ENCODE measurements at places on chromosomes 12 and 14.

- no peak for DNase-seq
Observed at GRCh38 chr12:117188961-117189724, 1.1 kb downstream of the FBXO21 start.

- no peak for DNase-seq
Observed at GRCh38 chr12:52184813-52185212, 7.0 kb downstream of the KRT80 start.

- no peak for DNase-seq
Observed at GRCh38 chr14:71403656-71404055, 496.4 kb downstream of the PCNX1 start.

DNA sequence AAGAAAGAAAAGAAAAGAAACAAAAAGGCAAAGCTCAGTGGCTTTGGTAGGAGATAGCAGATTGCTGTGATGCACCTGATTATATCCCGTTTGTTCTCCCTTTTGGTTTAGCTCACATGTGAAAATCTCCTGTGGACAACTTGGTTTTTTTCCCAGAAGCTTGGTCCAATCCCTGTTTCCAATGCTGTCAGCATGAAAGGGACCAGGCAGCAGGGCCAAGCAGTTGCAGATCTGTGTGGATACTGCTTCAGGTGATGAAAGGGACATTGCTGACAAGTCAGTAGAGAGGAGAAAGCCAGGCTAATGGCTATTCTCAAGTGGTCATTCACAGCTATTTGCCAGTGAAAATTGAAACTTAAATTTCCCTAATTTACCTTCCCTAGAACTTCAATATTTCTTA lies 18.8 kb upstream of the SLCO1A2 start:
- DNase-seq: no peak

DNA sequence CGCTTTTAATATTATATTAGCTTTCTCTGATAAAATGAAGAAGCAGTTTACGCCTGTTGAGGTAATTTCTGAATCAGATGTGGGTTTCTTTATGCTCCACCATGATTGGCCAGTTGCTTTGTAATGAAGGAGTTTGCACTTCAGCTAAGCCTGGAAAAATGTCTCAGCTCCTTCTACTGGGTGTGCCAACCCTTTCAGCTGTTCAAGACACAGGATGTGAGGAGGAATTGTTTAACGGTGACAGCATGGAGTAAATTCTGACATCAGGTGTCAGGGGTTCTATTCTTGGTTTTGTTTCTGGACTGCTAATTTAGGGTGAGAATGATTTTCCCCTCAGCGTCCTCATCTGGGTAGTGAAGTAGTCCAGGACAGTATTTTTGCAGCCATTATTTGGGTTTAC lies 43.5 kb downstream of the FLRT2 start:
- DNase-seq: no peak

GRCh38 chr12:47777741-47778558 lies 4.9 kb downstream of the SLC48A1 start:
- DNase-seq: no peak

DNA sequence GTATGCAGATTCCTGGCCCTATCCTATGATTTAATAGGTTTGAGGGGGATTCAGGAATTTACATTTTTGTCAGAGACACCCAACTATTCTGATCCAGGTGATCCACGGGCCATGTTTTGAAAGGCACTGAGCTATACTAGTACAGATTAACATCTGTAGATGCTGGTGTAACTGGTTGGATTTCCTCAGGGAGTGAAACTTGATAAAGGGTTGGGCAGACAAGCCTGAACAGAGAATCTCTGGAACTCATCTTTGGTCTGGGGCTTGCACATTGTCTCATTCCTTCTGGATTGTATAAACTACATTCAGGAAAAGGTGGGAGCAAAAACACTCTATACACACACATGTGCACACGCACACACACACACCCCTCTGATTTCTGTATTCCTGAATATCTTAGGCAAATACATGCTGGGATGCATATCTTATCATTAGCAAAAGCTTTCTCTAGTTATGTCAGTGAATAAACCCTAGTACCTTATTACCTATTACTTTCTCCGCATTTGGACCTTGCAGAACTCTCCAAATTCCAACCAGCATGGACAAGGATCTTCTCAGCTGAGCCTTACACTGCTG lies 104.6 kb downstream of the SLC38A1 start:
- no peak for DNase-seq

DNA sequence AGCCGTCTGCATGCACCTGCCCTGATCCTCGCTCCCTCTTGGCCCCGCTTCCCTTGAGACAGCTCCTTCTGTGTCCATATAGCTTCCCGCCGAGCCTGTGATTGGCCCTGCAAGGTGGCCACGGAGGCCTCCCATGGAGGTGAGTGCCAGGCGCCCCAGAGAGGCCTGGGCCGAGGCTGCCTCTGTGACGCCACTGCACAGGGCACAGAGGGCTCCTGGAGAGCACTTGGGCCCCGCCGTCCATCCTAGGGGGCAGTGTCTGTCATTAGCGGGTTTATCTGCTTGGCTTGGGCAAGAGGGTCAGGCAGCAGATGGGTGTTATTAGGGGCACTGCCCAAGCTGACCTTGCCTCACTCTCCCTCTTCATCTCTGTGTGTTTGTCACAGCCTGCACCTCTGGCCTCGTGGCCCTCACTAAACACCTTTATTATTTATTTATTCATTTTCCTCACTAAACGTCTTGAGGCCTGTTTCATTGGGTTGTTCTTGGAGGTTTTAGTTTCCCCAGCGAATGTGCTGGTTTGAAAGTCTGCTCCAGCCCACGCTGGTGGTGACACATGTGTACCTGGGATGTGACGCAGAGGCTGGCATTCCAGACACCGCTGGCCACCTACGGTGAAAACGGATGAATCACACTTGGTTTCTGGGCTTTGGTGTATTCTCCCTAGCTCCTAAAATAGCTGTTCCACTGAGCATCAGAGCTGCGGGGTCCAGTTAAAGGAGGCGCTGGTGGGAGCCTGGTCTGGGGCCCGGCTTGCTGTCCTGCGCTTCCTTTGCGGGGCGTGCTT lies 5.9 kb downstream of the ZFYVE21 start:
- DNase-seq: no peak

GRCh38 chr12:105338966-105339365 lies 8.5 kb downstream of the C12orf75 start:
- no peak for DNase-seq

GRCh38 chr14:23558346-23559009 lies 2.4 kb downstream of the THTPA start:
- DNase-seq: no peak

DNA sequence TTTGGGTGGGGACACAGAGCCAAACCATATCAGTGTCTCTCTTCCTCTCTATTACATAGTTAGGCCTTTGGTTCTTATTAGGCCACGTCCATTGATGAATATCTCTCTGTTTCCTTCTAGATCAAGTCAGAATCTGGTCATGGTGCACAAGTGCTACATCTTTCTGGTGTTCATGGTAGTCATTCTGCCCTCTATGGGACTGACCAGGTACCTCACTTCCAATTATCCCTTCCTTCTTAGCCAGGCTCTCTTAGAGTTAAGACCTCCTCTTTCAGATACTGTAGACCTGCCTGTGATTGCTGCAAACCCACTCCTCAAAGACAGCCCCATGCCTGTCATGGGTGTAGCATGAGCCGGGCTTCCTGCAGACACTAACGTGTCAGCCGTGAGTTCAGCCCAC lies 25.2 kb downstream of the NGB start:
- DNase-seq: no peak

DNA sequence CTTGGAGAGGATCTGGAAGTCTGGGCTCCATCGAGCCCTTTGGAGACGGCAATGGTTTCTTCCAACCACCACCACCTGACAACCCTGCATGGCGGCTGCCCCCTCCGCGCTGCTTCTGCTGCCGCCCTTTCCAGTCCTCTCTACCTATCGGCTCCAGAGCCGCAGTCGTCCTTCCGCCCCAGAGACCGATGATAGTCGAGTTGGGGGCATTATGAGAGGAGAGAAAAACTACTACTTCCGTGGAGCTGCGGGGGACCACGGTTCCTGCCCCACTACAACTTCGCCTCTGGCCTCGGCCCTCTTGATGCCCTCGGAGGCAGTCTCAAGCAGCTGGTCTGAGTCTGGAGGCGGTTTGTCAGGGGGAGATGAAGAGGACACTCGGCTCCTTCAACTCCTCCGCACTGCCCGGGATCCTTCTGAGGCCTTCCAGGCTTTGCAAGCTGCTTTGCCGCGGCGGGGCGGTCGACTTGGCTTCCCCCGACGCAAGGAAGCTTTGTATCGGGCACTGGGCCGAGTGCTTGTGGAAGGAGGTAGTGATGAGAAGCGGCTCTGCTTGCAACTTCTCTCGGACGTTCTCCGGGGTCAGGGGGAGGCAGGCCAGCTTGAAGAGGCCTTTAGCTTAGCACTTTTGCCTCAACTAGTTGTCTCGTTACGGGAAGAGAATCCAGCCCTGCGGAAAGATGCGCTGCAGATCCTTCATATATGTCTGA lies 499 bp downstream of the TOGARAM1 start:
- no peak for DNase-seq

DNA sequence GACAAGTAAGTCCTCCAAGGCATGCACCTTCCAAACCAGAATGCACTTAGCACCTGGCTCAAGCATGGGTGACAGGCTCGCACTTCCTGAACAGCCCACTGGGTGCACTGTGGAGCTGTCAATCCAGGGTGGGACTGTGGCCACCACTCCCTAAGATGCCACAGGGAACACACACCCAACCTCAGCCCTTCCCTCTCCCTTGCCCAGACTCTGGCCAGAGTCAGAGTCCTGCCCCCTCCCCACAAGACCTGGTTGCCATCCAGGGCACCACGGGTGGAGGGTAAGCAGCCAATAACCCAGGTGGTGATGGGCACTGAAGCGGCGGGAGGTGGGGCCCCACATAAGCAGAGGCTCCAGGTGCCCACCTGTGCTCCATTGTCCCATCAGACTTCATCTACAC lies 160.6 kb downstream of the MYRFL start:
- no peak for DNase-seq

- no peak for DNase-seq
Observed at GRCh38 chr12:52716061-52716460, 12.7 kb upstream of the KRT77 start.

GRCh38 chr14:79896009-79896408 lies 315.3 kb downstream of the DIO2 start:
- DNase-seq: no peak

- no peak for DNase-seq
Observed at GRCh38 chr12:9948606-9949296, 16.6 kb upstream of the CLEC2A start.

DNA sequence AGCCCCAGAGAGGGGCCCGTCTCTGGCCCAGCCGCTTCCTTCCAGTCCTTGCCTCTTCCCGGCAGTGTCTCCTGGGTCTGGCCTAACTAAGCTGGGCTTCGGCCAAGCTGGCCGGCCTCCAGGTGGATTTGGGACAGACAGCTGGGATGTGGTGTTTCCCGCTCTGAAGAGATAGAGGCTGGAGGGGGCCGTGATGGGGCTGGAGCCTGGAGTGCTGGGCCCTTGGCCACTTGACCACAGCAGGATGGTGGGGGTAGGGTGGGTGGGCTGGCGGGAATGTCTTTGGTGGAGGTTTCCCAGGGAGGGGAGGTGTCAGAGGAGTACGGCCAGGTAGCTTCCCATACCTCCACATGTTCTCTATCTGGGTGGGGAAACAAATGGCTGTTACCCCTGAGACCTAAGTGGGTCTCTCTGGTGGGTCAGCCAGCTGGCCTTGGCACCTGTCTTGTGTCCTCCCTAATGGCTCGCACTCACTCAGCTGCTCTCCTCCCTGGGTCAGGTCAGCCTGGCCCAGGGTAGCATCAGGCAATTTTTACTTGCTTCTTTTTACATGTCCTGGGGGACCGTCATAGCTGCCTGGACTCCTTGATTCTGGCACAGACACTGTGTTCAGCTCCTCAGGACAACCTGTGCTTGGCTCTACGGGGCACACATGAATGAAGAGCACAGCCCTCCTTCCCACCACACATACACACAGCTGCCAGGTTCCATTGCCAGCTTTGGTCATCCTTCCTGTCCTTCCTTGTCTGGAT lies 19.8 kb upstream of the PGF start:
- DNase-seq: no peak

DNA sequence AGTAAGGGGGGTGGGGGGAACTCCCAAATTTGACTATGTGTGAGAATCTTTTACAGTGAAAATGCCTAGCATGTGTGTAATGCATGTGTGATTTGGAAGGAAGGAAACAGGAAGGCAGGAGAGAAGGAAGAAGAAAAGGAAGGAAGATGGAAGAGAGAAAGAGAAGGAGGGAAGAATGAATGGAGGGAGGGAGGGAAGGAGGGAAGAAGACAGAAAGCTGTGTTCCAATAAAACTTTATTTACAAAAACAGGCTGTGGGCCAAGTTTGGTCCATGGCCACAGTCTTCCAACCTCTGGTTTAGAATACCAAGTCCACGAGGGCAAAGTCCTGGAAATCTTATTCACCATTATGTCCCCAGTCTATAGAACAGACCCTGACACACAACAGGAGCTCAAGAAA lies 278.9 kb downstream of the KSR2 start:
- no peak for DNase-seq

- no peak for DNase-seq
Observed at GRCh38 chr14:91158091-91158790, 44.4 kb downstream of the DGLUCY start.

GRCh38 chr14:83734431-83734830 lies 1795.5 kb upstream of the FLRT2 start:
- DNase-seq: no peak

- no peak for DNase-seq
Observed at GRCh38 chr12:62679608-62680007, 213.0 kb downstream of the MON2 start.

GRCh38 chr12:46944088-46944487 lies 118.3 kb upstream of the SLC38A4 start:
- DNase-seq: no peak

GRCh38 chr14:71175491-71175890 lies 268.2 kb downstream of the PCNX1 start:
- DNase-seq: no peak

DNA sequence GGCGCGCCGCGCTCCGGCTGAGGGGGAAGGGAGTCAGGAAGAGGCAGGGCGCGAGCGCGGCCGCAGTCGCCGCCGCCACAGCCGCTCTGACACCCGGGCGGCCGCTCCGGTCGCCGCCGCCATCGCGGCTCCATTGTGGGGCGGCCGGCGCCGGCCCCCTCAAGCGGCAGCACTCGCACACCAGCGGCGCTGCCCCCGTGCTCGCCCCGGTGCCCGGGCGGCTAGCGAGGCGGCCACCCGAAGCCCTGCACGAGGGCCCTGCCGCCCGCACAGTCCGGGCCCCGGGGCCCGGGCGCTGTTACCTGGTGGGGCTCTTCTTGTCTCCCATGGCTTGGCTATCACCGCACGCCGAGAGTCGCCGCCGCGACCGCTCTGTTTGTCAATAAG lies 202 bp downstream of the YAF2 start:
- DNase-seq: no peak

- no peak for DNase-seq
Observed at GRCh38 chr12:82517027-82517426, 158.7 kb downstream of the METTL25 start.

DNA sequence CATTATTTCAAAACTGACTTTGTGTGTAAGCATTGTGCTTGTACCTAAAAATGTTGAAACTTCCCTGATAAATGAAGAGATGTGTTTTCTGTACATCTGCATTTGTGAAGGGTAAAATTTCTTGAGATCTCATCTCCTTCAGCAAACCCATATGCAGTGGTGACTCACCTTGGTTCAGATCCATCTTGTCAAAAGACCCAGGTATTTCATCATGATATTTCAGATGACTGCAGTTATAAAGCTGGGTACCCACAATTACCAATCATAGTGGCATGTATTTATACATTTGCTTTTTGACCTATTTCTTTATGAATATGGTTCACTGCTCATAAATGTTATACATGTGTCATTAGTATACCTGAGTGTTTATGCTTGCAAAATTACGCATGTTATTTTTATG lies 1213.6 kb downstream of the GALC start:
- DNase-seq: no peak

GRCh38 chr14:55117803-55118441 lies 11.1 kb upstream of the LGALS3 start:
- no peak for DNase-seq

GRCh38 chr12:13326076-13326475 lies 129.6 kb downstream of the EMP1 start:
- no peak for DNase-seq

Data from stimulated activated CD8-positive, alpha-beta memory T cell treated with anti-CD3 and anti-CD28 coated beads, Interleukin-2, amount 100 ng/mL, for 1 hour (primary cell).